CD4-positive, CD25-positive, alpha-beta regulatory T cell (primary cell): ENCODE measurements at places on chromosomes 3 and 15. TPM values are rescaled to one million over a fixed set of nuclear protein-coding genes. Genes with fewer than 3 reads are reported as not detected.

Gene TRPC1
- polyA plus RNA-seq = 0.80 TPM

Gene GRK7
- 0.05 TPM for polyA plus RNA-seq

Gene SRGAP3
- polyA plus RNA-seq = 2.0 TPM

Gene TAGLN3
- polyA plus RNA-seq = not detected

Gene CCR1
- 0.33 TPM for polyA plus RNA-seq

Gene VILL
- 9.0 TPM for polyA plus RNA-seq

Gene GNAT1
- not detected for polyA plus RNA-seq

Gene KCNAB1
- polyA plus RNA-seq = 0.08 TPM

Gene FOXB1
- polyA plus RNA-seq = 0.67 TPM

Gene RPL29
- polyA plus RNA-seq = 1,236 TPM

Gene SOX2
- not detected for polyA plus RNA-seq

Gene SLC24A5
- not detected for polyA plus RNA-seq

Gene FAM131A
- polyA plus RNA-seq = 2.0 TPM

Gene ITIH1
- not detected for polyA plus RNA-seq

Gene TIMP4
- polyA plus RNA-seq = not detected

Gene LMAN1L
- not detected for polyA plus RNA-seq
